ENCODE measurements at places on chromosomes 7 and 10.
A peak's percentile ranks its signal among the peaks of the same experiment; 100 is the strongest.

DNA sequence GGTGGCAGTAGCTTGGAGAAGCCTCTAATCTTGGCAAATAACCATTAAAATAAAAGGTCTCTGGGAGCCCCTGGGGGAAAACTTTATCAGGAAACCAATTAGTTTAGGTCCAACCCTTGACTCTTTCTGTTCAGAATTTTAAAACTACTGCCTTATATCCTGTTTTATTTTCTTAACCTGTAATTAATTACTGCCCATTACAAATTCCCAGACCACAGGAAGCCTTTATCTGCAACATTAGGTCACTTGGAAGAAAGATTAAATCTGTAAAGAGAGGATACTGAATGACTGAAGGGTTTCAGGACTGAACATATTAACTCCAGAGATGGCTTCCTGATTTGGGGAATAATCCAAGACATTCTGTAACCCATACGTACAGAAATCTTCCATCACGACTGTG, 320.5 kb upstream of the SORCS1 start:
- no peak for DNase-seq

DNA sequence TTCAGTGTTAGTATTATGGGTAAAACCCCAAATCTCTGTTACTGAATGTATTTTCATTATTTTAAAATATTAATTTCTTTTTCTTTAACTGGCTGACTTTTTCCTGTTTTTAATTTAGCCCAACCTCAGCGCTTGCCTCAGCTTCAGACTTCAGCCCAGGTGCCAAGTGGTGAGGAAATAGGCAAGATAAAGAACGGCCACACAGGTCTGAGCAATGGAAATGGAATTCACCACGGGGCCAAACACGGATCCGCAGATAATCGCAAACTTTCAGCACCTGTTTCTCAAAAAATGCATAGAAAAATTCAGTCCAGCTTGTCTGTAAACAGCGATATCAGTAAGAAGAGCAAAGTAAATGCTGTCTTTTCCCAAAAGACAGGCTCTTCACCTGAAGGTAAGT, 57.5 kb downstream of the MDFIC start:
- no peak for DNase-seq

- peak; percentile 83 for DNase-seq
Observed at GRCh38 chr7:30977896-30978564, 14.3 kb downstream of the GHRHR start.

- no peak for DNase-seq
Observed at GRCh38 chr10:12707461-12708185, 293.9 kb downstream of the CCDC3 start.

DNA sequence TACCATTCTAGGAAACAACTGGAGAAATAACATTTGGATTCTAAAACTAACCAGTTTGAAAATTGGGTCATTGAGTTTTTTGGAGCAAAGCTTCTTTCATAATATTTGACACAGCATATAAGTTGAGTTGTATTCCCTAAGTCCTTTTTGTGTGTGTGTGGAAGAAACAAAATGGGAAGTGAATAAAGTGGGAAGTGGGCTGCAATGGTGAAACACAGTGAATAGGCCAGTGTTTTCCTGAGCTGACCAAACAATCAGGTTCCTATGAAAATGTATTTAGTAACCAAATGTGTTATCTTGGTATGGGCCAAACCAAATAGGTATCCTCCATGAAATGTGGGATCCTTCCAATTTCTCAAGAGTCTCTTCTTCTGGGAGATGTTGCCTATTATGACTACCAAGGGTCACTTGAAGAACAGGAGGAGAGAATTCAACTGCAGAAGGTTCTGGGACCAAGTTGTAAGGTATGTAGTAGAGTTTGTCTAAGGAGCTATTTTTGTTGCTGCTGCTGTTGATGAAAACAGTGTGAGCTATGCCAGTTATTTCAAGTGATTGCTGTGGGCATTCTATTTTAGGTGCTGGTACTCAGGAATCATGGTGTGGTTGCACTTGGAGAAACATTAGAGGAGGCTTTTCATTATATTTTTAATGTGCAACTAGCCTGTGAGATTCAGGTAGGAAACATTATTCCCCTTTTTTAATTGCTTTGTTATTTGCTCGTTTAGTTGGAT, 88.3 kb upstream of the MXI1 start:
- no peak for DNase-seq

DNA sequence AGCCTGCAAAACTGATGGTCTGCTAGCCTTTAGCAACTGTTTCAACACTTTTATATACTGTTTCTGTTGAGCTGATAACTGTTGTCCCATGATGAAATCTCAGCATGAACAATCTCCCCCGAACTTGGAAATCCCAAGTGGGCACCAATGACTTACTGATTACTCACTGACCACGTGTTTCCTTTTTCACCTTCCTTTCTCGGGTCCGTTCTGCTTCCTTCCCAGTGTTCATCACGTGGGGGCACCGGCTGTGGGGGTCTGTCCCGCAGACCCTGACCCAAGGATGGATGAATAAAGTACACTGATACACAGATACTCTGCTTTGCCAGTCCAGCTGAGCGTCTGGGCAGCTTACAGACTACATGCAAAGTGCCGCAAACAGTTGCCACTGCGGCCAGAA, 39.0 kb upstream of the RASGEF1A start:
- no peak for DNase-seq

DNA sequence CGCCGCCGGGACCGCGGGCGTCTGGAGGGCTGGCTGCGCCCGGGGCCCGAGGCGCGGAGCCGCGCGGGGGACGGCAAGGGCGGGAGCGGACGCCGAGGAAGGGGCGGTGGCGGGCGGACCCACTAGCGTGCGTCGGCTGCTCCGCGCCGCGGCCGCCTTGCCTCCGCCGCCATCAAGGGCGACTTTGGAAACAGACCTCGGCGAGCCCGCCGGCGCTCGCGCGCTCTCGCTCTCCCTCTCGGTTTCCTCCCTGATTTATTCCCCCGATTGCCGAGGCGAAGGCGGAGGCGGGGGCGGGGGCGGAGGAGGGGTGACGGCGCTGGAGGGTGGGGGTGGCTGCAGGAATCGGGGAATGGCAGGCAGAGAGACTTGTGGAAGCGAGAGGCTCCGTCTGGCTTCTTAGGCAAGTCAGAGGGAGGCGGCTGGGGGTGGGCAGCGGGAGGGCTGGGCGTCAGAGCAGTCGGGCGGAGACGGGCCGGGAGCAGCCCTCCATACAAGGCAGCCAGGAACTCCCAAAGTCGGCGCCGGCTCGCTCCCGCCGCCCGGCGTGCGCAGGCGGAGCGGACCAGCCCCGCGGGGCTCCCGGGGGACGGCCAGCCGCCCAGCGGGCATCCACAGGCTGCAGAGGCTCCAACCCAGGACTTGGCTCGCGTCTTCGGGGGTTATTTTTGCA, at the start of gene CACNA2D1:
Gene CACNA2D1 (minus strand): TSS at position 231 of the 673 bp plus-strand sequence.
- DNase-seq = peak; percentile 92

DNA sequence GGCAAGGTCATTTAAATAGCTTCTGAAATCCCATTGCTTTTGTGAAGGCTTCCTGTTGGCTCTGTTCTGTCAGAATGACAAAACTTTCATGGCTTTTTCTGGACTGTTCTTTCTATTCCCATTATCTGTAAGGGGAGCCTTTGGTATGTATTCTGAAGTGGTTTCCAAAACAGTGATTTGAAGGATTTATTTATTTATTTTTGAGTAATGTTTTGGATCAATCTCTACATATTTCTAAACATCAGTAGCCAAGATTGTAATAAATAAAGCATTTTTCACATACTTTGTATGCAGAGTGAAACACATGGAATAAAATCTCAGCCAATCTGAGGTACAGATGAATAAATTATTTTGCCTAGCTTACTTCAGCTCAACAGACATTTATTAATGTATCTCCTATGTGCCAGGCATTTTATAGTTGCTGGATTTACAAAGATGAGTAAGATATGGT, 121.1 kb downstream of the BBS9 start:
- DNase-seq = no peak
